ENCODE measurements at places on chromosomes 4 and X. TPM values are rescaled to one million over a fixed set of nuclear protein-coding genes. Genes with fewer than 3 reads are reported as not detected.

The GLRB gene
- polyA plus RNA-seq: 2.7 TPM

The ZBTB33 gene
- 3.4 TPM for polyA plus RNA-seq

The MCF2 gene
- polyA plus RNA-seq: 2.3 TPM

The NLRP2B gene
- not detected for polyA plus RNA-seq

The SNX25 gene
- polyA plus RNA-seq: 8.6 TPM

The RTL3 gene
- polyA plus RNA-seq: 0.38 TPM

The PRDM8 gene
- polyA plus RNA-seq: 1.0 TPM

Data from aorta (tissue), 5 donors.